NB4 (cell line): ENCODE measurements at places on chromosomes 1 and 21.

DNA sequence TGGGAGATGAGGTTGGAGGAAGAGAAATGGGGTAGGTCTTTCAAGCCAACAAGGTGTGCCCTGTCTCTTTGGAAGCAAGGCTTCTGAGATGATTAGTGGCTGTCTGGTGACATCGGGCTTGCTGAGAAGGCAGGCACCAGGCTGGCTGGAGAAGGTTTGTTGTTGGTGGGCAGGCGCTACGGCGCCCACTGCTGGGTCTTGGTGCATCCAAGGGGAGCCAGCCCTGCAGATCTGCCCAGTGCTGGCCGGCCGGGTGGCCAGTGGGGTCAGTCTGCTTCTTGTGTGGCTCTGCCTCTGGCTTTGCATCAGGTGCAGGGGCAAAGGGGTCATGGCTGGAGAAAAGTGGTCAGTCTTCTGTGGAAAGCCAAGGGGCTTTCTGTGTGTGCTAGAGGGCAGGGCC, 126.2 kb downstream of the TLR5 start:
- no peak for DNase-seq

DNA sequence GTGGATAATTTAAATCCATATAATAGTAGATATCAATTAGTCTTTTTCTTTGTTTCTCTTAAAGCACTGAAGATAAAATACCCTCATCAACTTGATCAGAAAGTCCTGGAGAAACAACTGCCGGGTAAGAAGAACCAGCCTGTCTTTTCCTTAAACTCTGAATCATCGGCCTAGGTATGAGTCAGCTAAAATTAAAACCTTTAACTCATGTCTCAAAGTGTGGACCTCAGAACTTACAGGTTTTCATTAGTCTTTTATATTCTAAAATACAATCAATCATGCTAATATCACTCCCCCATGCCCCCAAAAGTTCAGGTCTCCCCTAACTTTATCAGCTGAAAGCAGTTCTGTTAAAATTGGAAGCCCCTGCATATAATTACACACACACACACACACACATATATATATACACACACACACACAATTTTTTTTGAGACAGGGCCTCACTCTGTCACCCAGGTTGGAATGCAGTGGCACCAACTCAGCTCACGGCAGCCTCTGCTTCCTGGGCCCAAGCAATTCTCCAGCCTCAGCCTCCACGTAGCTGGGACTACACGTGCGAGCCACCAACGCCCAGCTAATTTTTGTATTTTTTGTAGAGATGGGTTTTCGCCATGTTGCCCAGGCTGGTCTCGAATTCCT, 61.3 kb downstream of the B3GALNT2 start:
- DNase-seq: peak; percentile 41

- DNase-seq: no peak
Measured at GRCh38 chr1:31675161-31675560, 28.7 kb downstream of the COL16A1 start.

DNA sequence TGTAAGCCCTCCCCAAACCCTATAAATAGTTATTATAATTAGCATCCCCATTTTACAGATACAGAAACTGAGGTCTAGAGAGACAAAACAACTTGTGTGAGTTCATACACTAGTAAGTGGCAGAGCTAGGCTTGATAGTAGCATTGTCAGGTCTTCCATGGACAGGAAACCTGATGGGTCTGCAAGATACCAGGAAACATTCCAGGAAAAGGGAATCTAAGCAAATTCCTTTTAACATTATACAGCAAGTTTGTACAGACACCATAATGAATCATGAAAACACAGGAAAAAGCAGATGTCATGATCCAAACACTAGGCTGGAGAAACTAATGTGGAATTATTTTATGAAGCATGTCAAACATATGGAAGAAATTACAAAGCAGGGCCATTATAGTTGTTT, 89.1 kb upstream of the KCNK2 start:
- DNase-seq: no peak

DNA sequence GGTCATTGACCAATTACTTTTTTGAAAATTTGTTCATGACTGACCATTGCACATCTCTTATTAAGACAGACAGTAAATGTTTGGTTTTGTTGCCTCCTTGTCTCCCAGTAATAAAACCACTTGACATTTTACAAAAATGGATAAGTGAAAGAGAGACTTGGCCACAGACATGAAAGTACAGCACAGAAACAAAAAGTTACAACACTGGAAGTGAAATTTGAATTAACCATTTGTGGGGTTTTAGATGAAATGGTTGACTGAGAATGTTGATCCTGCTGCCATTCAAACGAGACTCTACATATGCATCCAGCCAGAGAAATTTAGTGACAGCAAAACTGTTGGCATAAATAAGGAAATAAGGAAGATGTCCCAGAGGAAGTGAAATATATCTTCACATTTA, 79.3 kb upstream of the B3GALT2 start:
- no peak for DNase-seq

DNA sequence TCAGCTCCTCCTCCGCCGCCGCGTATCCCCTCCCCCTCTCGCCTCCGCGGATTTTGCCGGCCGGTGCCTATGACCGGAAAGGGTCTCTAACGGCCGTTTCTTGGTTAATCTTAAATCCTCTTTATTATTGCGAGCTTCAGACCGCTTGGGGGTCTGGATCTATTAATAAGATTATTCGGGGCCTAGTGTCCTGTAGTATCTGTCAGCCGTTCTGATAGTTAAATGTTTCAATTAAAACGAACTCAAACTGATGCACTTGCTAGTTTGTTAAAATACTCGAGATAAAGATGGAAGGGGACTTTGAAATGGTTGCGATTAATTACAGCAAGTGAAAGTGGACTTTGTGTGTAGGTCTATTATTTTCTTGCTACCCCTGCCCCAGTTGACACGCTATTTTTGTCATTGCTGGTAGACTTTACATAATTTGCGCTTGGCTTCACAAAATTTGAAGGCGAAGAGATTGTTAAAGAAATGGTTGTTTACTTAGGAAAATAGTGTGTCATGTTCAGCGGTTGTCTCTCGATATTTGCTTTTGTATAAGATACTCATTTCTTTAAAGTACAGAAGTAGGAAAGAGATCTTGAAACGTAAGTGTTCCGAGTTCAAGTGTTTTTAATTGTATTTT, 779 bp downstream of the SON start:
- DNase-seq: peak; percentile 82

- no peak for DNase-seq
Measured at GRCh38 chr1:56511766-56512165, 67.6 kb downstream of the PLPP3 start.

DNA sequence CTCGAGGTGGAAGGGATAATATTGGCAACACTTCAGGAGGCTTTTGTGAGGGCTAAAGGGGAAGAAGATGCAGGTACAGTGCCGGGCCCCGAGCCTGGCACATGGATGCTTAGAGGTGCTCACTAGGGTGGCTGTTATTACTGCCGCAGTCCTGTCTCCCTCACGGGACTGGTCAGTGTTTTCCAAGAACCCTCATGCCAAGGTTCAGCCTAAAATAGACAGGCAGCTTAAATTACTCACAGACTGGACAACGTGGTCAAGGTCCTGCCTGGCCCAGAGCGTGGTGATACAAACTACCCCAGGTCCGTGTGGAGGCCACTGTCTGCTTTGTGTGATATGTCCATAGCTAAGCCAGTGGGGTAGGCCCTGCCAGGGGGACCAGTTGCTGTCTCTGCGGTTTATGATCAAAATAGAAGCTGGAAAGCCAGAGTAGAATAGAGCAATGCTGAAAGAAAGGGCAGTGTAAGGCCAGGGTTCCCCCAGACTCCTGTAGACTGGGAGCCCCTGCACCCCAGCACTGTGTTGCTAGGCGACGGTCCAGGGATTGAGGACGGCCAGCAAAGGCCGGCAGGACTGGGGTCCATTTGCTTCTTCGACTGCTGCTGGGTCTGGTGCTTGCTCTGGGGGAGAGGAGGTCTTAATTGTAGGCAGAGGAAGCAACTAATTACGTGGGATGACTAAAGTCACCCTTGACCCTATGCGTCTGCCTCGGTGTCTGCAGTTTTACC, 36.1 kb downstream of the ELAPOR1 start:
- no peak for DNase-seq

GRCh38 chr1:36142121-36142520, 7.2 kb downstream of the TRAPPC3 start:
- no peak for DNase-seq

GRCh38 chr1:218482683-218483082, 137.5 kb downstream of the TGFB2 start:
- no peak for DNase-seq

DNA sequence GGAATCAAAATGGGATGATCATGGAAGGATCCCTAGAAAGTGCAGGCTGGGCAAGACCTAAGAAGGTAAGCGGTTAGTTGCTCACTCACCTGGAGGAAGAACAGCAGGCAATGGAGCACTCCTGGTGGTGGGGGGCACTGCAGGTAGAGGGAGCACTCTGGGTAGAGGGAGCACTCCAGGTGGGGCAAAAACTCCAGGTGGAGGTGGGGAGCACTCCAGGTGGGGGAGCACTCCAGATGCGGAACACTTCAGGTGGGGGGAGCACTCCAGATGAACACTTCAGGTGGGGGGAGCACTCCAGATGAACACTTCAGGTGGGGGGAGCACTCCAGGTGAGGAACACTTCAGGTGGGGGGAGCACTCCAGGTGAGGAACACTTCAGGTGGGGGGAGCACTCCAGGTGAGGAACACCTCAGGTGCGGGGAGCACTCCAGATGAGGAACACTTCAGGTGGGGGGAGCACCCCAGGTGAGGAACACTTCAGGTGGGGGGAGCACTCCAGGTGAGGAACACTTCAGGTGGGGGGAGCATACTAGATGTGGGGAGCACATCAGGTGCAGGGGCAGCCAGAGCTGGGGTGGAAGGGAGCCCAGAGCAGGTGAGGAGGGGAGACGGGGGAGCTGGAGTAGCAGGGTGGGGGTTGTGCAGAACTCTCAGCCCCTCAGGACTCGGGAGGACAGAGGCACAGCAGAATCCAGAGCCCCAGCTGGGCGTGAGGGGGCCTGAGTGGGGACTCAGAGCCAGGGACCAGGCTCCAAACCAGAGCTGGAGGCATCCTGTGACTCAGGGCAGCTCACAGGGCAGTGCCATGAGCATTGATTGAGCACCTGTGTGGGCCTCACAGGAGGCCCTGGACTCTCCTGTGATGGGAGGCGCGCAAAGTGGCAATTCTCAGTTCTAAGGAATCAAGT, 37.7 kb upstream of the COL6A1 start:
- DNase-seq: no peak

GRCh38 chr1:19780267-19780877, 19.3 kb downstream of the TMCO4 start:
- no peak for DNase-seq

- no peak for DNase-seq
Measured at GRCh38 chr1:94325377-94326302, 88.3 kb upstream of the ARHGAP29 start.

DNA sequence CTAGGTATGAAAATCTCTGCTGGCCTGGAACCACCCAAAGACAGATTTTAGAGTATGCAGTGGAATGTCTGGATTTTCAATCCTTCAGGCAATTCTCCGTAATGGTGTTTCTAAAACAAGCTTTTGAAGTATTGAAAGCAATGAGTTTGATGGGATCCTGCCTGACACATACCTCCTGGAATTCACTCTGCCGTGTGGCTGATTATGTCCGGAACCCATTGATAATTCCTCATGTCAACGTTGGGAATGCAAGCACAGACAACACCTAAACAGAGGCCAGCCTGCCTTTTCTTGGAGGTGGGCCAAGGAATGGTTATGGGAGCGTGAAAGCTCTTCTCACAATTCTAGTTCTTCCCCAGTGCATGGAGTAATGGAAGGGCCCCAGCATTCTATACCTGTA, 168.9 kb upstream of the HMCN1 start:
- DNase-seq: no peak

GRCh38 chr21:25708467-25709065, 26.1 kb downstream of the ATP5PF start:
- peak; percentile 52 for DNase-seq

GRCh38 chr1:229409616-229410369, 24.1 kb downstream of the ACTA1 start:
- peak; percentile 14 for DNase-seq

GRCh38 chr1:157363660-157364140, 188.6 kb downstream of the FCRL5 start:
- DNase-seq: peak; percentile 60

- DNase-seq: peak; percentile 43
Measured at GRCh38 chr1:26373789-26374188, 1.2 kb upstream of the ZNF683 start.

GRCh38 chr1:195462646-195463045, 1145.6 kb downstream of the KCNT2 start:
- no peak for DNase-seq

DNA sequence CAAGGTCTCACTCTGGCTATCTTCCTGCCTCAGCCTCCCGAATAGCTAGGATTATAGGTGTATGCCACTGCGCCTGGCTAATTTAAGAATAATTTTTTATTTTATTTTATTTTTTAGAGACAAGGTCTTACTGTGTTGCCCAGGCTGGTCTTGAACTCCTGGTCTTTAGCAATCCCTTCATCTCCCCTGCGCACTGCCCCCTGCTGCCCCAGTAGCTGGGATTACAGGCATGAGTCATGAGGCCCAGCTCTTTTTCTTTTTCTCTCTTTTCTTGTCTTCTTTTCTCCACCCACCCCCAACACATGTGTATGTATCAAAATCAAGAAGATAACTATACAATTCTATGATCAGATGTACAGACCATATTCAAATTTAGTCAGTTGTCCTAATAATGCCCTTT, 87.2 kb downstream of the PEX14 start:
- DNase-seq: peak; percentile 35

DNA sequence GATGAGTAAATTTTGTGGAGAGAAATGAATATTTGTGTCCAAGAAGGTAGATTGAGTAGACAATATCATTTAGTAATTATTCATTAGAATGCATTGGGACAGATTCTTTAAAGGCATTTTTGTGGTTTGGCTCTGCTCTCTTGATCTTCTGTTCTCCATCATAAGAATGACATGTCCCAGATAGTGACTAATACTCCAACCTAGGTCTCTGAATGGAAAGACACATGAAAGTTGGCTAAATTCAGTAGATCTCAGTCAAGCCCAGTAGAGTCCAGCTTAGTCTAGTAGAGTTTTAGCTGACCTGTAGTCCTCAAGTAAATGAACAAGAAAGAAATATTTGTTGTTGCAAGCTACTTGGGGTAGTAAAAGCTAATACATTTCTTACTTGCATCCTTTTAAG, 61.8 kb upstream of the DNAH14 start:
- DNase-seq: no peak

GRCh38 chr1:114956570-114956969, 73.1 kb upstream of the TSHB start:
- peak; percentile 16 for DNase-seq

DNA sequence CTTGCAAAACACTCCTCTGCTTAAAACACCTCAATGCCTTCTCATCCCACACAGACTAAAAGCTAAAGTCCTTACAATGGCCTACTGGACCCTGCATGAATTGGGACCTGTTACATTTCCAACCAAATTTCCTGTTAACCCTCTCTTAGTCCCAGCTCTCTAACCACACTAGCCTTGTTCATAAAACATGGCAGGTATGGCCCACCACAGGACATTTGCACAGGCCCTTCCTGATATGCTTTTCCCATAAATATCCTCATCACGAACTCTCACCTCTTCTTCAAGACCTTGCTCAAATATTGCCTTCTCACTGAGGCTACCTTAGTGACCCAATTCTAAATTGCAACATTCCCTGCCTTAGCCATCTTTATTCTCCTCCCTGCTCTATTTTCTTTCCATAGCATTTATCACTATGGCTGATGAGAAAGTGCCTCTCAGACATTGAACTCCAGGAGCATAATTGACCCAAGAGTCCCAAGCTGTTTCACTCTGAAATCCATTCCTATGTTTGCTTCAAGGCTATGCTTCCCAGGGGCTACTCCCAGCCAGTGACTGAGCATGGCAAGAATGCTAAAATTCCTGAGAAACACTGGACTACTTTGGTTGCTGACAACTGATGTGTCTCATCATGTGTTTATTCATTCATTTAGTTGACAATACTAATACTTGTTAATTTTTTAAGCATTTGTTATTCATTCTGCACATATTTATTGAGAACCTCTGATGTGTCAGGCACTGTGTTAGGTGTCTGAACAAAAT, 2.7 kb upstream of the PALMD start:
- no peak for DNase-seq
